ENCODE measurements at places on chromosomes 2 and 18.

- H3K36me3 ChIP-seq, result no peaks in the 10 kb centered on the region
- no peak overlapping the region for H3K27ac ChIP-seq
- H3K4me1 ChIP-seq, result no peaks in the 10 kb centered on the region
Observed at GRCh38 chr2:218810256-218810655, 21.3 kb downstream of the PRKAG3 start.

DNA sequence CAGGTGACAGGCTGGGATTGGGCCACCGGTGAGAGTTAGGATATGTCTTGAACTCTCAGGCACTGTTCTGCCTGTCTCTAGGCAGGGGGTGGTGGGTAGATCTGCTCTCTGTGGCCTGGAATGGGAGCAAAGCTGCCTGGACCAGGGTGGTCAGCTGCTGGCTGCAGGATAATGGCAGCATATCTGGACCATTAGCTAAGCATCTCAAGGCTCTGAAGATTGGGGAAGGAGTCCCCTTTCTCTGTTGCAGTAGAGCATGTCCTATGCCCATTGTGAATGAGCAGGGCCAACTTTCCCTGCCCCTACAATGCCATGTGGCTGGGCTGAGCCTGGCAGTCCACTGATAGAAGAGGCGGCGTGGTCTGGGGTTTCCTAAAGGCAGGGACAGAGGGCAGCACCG lies 34.6 kb downstream of the LOXHD1 start:
- peaks cover 3% of the 10 kb centered on the region for H3K4me1 ChIP-seq
- no peak overlapping the region for H3K27ac ChIP-seq
- no peaks in the 10 kb centered on the region for H3K27me3 ChIP-seq
- no peak overlapping the region for H3K4me3 ChIP-seq

GRCh38 chr2:188975497-188976102 lies 1.4 kb downstream of the COL3A1 start:
- H3K27ac ChIP-seq, result no peak overlapping the region
- H3K27me3 ChIP-seq, result no peaks in the 10 kb centered on the region
- no peaks in the 10 kb centered on the region for H3K36me3 ChIP-seq

GRCh38 chr2:217060516-217060915 lies 200.7 kb upstream of the TNP1 start:
- H3K36me3 ChIP-seq, result no peaks in the 10 kb centered on the region
- peaks cover 2% of the 10 kb centered on the region for H3K4me1 ChIP-seq
- no peaks in the 10 kb centered on the region for H3K27me3 ChIP-seq

- no peak overlapping the region for H3K4me3 ChIP-seq
- H3K27me3 ChIP-seq, result no peaks in the 10 kb centered on the region
- H3K27ac ChIP-seq, result no peak overlapping the region
- H3K36me3 ChIP-seq, result peaks cover 5% of the 10 kb centered on the region
- DNase-seq, result no peak
Observed at GRCh38 chr2:215421859-215422461, 13.9 kb downstream of the FN1 start.

GRCh38 chr2:155930312-155930711 lies 402.2 kb downstream of the NR4A2 start:
- H3K27me3 ChIP-seq, result no peaks in the 10 kb centered on the region
- H3K4me3 ChIP-seq, result no peak overlapping the region
- DNase-seq, result no peak

DNA sequence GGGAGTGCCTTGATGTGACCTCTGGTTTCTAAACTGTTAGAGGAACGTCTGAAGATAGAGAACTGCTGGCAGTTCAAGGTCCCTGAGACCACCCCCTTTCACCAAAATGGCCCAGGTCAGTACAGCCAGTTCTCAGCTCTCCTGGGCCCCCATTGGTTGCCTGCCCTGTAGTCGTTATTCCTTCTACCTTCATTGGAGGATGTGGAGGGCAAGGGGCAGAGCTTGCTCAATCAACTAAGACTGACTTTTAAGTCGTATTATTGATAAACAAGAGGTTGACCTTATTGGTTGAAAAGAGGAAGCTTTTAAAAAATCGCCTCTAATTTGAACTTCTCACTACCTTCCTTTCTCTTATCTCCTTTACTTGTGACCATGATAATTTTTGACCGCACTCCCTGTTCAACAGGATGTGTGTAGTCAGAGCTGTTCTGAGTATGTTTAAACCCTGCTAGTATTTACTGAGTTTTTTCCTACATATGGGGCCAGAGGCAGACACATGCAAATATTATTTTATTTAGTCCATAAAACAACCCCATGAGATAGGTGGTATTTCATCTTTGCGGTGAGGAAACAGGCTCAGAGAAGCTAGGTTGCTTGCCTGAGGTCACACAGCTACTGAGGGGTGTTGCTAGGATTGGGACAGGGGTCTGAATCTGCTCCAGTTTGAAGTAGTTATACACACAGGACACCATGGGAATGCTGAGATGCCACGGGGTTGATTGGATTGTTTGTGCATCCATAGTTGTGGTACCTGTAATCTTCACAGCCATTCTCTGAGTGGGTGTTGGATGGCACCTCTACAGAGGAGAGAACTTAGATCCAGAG lies 65.9 kb downstream of the TMEM247 start:
- peaks cover 3% of the 10 kb centered on the region for H3K27me3 ChIP-seq
- no peak overlapping the region for H3K27ac ChIP-seq

DNA sequence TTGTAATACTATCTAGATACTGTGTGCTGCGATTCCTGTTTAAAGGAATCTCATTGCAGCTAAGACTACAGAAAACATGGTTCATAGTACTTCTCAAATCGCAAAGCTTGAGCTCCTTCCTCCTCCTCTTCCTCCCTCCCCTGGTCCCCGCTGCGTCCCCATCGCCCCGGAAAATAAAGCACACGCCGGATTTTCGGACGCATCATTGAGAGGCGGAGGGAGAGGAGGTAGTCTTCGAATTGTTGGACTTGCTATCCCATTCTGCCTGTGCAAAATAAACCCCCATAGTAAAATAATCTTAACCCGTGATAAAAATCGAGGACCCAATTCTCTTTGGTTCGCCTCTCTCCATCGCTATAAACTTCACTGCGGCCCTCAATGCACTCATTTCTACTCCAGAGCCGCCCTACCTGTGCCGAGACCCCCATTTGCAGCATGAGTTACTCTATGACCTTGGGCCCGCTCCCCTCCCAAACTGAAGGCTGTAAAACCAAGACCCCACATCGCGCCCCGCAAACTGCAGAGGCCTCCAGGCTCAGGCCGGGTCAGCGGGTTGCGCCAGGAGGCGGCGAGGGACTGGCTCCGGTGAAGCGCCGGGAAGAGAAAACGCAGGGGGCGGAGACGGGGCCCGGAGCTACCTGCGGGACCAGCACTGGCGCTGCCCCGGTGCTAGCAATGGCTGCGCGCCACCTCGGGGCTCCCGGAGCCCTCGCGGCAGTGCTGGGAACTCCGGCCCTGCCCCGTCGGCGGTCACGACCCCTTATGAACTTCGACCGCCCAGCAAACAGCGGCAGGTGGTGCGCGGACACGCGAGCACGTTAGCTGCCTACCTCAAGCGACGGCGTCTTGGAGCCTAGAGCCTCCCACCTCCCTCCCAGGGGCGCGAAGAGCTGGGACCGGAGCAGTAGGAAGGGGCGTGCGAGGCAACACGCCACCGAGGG lies 649 bp downstream of the ESCO1 start:
- H3K4me1 ChIP-seq, result peaks cover 7% of the 10 kb centered on the region
- peak; percentile 83 for DNase-seq
- peak overlapping the region; percentile 96 for H3K27ac ChIP-seq

GRCh38 chr2:217013926-217014325 lies 154.1 kb upstream of the TNP1 start:
- no peaks in the 10 kb centered on the region for H3K27me3 ChIP-seq
- no peak overlapping the region for H3K4me3 ChIP-seq
- DNase-seq, result no peak
- H3K27ac ChIP-seq, result no peak overlapping the region
- no peaks in the 10 kb centered on the region for H3K36me3 ChIP-seq

GRCh38 chr18:62412231-62412979 lies 87.3 kb downstream of the TNFRSF11A start:
- no peaks in the 10 kb centered on the region for H3K4me1 ChIP-seq
- no peaks in the 10 kb centered on the region for H3K27me3 ChIP-seq
- no peak overlapping the region for H3K27ac ChIP-seq
- H3K36me3 ChIP-seq, result no peaks in the 10 kb centered on the region

GRCh38 chr2:233092432-233093165 lies 32.5 kb downstream of the INPP5D start:
- H3K27ac ChIP-seq, result no peak overlapping the region
- no peaks in the 10 kb centered on the region for H3K27me3 ChIP-seq
- no peak for DNase-seq
- no peaks in the 10 kb centered on the region for H3K4me1 ChIP-seq

- H3K27ac ChIP-seq, result no peak overlapping the region
- H3K4me3 ChIP-seq, result no peak overlapping the region
- peaks cover 2% of the 10 kb centered on the region for H3K27me3 ChIP-seq
- no peaks in the 10 kb centered on the region for H3K4me1 ChIP-seq
- DNase-seq, result no peak
- H3K36me3 ChIP-seq, result no peaks in the 10 kb centered on the region
Observed at GRCh38 chr2:113260991-113261390, 17.7 kb downstream of the PAX8 start.

DNA sequence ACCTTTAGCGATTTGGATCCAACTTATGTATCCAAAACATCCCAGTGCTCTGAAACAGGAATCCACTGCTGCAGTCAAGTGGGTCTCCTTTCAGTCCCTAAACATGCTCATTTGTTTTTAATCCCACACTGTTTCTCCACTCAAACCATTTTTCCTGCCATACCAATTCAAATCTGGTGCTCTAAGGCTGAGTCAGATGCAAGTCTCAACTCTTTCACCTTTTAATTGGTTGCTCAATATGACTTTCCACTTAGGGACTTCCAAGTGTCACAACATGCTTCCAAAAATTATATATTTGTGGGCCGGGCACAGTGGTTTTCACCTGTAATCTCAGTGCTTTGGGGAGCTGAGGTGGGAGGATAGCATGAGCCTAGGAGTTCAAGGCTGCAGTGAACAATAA lies 113.4 kb upstream of the TANK start:
- H3K4me1 ChIP-seq, result peaks cover 7% of the 10 kb centered on the region
- DNase-seq, result no peak
- no peak overlapping the region for H3K4me3 ChIP-seq
- H3K27me3 ChIP-seq, result no peaks in the 10 kb centered on the region
- no peak overlapping the region for H3K27ac ChIP-seq

DNA sequence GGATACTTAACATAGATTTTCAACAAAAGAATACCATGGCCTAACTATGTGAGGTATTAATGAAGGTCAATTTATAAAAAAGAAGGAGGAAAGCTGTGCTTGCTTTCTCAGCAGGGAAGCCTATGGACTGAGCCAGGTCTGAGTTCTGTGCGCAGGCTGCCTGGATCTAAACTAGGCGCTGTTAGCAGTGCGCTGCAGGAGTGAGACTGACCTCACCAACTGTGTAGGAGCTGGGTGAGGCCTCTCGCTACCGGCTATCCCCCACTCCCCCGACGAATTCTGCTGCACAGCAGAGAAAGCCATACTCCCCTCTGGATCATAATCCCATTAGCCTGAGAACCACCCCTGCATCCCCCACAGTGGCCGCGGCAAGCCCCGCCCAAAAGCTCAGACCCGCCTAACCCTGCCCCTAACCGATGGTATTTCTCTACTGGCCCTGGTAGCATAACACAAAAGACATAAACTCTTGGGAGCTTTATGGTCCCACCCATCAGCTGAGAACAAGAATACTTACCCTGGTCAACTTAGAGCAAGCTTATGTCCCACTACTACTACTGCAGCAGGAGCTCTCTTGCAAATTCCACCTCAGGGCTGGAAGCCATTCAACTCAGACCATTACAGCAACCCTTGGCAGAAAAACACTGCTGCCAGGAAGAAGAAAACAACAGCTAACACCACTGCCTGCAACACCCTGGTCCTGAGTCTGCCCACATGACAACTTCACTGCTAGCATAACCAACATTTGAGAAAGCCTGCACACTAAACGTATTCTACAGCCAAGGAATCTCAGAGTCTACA lies 28.0 kb downstream of the SULT1C2 start:
- H3K4me3 ChIP-seq, result no peak overlapping the region
- 0 out of 2 replicates have a peak, but pooled peaks cover 3% of the 10 kb centered on the region for H3K4me1 ChIP-seq
- H3K36me3 ChIP-seq, result no peaks in the 10 kb centered on the region
- DNase-seq, result peak; percentile 65
- H3K27ac ChIP-seq, result no peak overlapping the region

DNA sequence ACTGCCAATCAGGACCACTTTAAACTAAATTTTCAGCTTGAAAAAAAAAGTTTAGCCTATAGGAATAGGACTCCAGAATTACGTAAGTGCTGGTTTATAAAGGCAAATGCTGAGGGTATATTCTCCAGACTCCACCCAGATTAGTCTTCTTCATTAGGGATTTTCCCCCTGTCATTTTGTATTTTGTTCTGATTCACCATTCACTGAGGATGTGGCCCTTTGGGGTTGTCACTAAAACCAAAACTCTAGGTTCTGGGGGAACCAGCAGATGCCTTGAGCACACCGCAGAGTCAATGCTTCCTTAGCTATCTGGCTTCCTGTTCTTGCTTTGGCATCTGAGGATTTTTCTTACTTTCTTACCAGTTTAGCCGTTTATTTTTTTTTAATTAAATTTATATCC lies 10.5 kb downstream of the SCYGR4 start:
- no peaks in the 10 kb centered on the region for H3K4me1 ChIP-seq
- H3K27ac ChIP-seq, result no peak overlapping the region
- no peaks in the 10 kb centered on the region for H3K27me3 ChIP-seq
- H3K4me3 ChIP-seq, result no peak overlapping the region

All from H1 (cell line).